ENCODE measurements at places on chromosomes 7 and 10.

GRCh38 chr10:130634816-130635215 lies 498.6 kb downstream of the GLRX3 start:
- DNase-seq: no peak

DNA sequence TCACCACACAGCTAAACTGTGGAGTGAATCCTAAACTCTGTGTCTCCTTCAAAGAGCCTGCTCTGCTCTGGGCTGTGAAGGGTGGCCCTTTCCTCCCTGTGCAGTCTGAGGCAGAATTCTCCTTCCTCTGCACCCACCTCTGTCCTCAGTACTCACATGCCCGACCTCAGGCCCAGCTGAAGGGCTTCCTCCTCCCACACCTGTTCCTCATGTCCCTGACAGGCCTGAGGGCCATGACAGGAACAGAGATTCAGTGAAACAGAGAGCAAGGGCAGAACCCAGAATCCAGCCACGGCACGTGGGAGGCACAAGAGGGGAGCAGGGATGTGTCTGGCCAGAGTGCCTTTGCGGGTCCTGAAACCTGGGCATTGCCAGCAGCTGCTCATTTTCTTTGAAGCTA lies 13.9 kb downstream of the CREB3L2 start:
- DNase-seq: no peak

GRCh38 chr10:28284126-28284525 lies 18.7 kb downstream of the MPP7 start:
- no peak for DNase-seq

DNA sequence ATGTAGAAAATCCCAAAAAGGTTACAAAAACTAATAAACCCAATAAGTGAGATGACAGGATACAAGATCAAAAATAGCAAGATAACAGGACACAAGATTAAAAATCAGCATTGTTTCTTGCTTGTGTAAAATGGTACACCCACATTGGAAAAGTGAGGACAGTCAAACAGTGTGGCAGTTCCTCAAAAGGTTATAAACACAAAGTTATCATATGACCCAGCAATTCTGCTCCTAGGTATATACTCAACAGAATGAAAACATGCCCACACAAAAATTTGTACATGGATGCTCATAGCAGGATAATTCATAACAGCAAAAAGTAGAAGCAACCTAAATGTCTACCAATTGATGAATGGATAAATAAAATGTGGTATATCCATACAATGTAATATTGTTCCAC lies 105.8 kb downstream of the ARMH3 start:
- DNase-seq: no peak

DNA sequence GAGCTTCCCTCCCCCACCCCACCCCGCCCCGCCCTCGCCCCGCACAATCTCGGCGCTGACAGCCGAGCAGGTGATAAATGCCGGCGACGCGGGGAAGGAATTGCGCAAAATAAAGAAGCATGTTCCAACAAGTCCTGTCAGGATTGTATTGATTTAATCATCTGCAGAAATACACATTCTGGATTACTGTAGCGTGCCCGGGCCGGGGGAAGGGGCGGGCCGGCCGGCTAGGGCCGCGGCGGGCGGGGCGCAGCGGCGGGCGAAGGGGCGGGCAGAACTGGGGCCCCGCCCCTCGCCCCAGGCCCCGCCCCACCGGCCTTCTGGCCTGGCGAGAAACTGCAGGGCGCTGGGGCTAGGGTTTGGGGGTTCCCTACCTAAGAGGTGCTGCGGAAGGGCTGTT lies 88.9 kb upstream of the PAX2 start:
- peak; percentile 38 for DNase-seq

- no peak for DNase-seq
Measured at GRCh38 chr7:44617225-44617890, 10.9 kb downstream of the OGDH start.

GRCh38 chr10:15385552-15386455 lies 14.7 kb upstream of the FAM171A1 start:
- no peak for DNase-seq

- no peak for DNase-seq
Measured at GRCh38 chr10:6987536-6987945, 407.5 kb upstream of the PRKCQ start.

GRCh38 chr7:17497549-17498167 lies 199.2 kb downstream of the AHR start:
- no peak for DNase-seq

DNA sequence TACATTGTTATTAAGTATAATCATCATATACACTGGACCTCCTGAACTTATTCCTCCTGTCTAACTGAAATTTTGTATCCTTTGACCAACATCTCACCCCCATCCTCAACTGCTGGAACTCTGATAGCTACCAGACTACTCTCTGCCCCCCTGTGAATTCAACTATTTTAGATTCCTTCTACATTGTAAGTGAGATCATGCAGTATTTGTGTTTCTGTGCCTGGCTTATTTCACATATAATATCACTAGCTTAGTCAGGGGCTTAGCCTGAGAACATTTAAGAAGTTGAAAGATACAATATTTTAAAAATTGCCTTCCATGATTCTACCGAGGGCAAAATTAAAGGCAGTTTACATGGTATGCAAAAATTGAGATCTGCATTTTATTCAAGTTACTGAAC lies 26.9 kb downstream of the STAMBPL1 start:
- no peak for DNase-seq

DNA sequence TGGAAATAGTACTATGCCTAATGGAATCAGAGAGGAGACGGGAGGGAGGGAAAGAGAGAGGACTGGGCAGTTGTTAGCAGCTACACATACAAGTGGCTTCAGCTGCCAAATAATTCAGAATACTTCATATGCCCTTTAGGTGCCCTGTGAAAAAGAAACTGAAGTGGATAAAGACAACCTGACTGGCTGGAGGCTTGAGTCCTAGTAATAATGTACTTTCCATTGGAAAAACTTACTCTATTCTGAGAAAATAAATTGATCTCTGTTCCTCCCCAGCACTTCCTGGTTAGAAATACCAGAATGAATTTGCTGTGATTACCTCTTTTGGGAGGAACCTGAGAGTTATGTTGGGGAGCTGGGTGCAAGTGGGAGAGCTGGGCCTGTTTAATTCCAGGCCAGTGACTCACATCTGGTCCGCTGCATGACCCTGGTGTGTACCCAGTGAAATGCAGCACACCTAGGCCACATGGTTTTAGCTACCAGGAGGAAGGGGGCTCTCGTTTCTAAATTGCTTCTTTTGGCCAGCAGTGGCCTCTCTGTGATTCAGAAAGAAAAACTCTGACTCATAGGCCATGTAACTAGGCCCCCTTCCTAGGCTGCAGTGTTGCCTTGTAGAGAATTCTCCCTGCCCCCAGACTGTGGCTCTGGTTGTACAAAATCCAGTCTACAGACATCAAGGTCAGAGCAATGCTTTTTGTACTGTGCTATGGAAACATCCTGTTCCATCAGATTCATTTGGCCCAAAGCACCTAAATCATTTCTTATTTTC lies 6.5 kb downstream of the AGFG2 start:
- DNase-seq: no peak

- no peak for DNase-seq
Measured at GRCh38 chr10:126948355-126949160, 43.3 kb downstream of the DOCK1 start.

DNA sequence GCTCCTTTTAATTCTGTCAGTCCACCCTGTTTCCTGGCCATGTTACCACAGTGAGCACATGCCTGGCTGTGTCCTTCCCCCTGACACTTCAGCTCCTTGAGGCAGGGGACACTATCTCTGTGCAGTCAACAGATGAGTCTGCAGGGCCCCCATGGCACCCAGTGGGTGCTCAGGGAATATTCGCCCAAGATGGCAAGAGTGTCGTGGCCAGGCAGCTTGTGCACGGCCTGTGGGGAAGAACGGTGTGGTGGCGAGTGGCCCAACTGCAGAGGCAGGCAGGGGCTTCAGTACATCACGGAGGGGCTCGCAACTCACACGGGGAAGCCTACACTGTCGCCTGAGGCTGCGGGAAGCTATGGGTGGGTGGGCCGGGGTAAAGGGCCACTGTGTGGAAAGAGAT lies 91.1 kb downstream of the TRRAP start:
- DNase-seq: no peak

GRCh38 chr7:105839266-105839665 lies 37.1 kb downstream of the ATXN7L1 start:
- no peak for DNase-seq

GRCh38 chr7:55970978-55971377 lies 6.6 kb downstream of the NIPSNAP2 start:
- peak; percentile 91 for DNase-seq

DNA sequence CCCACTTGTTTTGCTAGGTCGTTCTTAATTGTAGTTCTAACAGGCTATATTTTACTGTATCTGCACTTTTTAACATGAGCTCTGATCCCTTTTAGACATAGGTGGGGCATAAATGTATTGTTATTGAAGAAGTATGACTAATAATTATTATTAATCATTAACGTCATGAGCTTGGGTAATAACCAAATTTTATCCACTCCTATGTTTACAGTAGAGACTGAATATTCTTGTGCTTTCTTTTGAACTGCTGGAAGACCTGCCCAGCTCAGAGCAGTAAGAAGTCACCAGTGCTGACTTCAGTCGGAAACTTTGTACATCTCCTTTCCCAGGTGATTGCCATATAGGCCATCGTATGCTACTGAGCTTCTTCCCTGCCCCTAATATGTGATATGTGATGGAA lies 18.7 kb downstream of the PKD2L1 start:
- DNase-seq: no peak

- no peak for DNase-seq
Measured at GRCh38 chr7:124566583-124566982, 199.0 kb downstream of the GPR37 start.

DNA sequence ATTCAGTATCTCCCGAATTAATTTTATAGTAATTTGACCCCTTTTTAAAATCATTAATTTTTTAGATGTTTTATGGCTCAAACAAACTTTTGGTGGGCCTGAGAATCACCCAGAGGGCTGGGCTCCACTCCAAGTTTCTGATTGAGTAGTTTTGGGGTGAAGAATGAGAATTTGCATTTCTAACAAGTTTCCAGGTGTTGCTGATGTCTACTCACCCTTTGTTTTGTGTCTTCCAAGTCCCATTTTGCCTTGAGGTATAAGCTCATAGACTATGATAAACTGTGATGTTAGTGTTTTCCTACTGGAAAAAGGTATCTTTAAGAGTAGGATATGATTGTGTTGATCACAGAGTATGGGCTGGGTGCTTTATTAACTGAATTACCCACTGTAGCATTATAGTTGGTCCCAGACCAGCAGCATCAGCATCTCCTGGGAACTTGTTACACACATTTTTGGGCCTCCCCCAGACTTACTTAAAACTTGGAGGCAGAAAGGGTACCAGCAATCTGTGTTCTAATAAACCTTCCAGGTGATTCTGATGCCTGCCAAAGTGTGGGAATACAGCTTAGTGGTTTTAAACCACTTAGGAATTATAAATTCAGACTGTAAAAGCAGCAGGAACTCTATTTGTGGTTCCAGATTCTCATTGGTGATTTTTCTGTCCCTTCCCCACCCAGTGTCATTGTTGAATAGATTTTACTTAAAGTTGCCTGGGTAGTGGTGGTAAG lies 19.1 kb downstream of the ZNRF2 start:
- DNase-seq: no peak

- DNase-seq: no peak
Measured at GRCh38 chr7:1526271-1526754, 4.2 kb upstream of the MAFK start.

DNA sequence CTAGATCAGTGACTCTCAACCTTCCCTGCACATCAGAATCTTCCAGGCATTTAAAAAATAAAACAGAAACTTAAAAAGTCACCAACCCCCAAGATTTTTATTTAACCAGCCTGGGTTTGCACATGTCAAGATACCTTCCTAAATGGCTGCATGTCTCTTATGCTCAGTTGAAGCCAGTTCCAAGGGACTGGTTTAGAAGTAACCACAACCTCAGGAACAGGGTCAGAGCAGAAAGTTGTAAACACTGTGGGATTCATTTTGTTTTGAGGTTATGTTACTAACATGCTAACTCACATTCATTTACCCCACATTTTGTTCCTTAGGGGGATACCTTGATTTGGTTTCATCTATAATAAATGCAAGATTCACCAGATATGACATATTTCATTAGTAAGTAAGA lies 72.9 kb downstream of the PKD1L1 start:
- DNase-seq: no peak

GRCh38 chr10:119509909-119510451 lies 32.5 kb downstream of the RGS10 start:
- DNase-seq: no peak

DNA sequence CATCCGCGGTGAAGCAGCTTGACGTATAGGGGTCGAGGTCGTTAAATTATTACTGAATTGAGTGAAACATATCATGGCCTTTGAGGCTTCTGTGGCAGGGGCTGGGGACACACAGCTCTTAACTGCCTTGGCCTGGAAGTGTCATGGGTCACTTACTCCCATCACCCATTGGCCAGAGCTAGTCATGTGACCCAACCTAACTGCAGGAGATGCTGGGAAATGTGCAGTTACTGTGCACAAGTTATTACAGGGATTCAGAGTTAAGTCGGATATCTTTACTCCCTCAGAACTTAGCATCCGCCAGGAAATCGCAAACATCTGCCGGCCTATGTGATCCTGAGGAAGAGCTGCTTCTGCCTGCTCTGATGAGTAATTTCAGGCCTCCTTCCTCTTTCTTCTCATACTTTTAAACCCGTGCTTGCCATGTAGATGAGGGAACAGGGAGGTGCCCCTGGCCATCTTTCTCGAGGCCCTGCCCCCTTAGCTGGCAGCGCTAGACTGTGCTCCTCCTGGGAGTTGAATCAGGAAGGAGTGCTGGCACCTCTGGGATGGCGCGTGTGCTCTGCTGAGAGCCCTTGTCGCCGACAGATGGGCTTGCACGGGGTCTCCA lies 203.6 kb downstream of the TCF7L2 start:
- no peak for DNase-seq

DNA sequence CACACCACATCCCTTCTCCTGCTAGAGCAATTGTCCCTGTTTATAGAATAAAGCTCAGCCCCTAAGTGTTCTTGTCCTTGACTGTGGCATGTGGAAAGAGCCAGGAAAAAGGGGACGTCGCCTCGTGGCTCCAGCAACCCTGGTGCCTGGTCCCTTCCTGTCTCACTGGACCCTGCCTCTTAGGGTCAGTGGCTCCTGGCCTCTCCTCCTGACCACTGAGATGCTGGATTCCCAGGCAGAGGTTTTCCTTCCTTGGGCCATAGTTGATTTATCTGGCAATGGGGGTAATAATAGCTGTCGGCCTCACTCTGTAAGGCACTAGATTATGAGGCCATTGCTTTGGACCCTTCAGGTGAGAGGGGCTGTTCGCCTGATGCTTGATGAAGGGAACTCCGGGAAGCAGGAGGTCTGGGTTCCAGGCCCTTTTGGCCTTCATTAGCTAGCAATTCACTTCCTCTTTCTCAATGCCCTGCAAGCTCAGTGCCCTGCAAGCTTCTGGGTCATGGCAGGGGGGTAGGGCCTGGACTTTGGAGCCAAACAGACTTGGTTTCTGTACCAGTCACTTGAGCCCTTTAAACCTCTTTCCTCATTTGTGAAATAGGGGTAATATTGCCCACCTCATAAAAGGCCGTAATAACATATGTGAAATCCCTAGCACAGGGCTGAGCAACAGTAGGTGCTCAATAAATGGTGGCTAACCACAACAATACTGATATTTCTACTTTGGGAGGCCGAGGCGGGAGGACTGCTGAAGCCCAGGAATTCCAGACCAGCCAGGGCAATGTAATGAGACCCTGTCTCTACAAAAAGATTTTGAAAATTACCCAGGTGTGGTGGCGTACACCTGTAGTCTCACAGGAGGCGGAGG lies 1.1 kb downstream of the ASL start:
- no peak for DNase-seq

- no peak for DNase-seq
Measured at GRCh38 chr7:2452074-2452507, 24.1 kb downstream of the GRIFIN start.
